SHP77 (cell line): ENCODE measurements at places on chromosomes 7 and 10.

DNA sequence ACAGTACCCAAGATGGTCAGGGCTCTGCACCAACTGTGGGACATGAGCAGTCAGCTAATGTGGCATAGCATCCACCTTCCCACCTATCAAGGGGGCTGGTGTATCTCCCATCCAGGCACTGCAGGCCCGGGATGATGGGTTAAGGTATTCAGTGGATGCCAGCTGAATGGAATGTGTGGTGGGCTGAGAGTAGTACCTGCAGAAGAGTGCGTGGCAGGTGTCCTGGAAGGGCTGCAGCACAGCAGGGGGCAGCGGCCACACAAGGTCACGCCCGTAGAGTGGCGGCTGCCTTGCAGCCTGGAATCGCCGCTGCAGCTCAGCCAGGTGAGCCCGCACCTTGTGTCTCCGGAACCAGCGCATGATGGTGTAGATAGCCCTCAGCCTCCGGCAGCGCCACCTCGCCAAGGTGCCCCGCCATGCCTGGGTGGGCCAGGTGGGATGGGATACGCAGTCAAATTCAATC is 13.3 kb downstream of the MYO1G start:
- DNase-seq: no peak

GRCh38 chr10:71435571-71436267 is 39.0 kb downstream of the CDH23 start:
- DNase-seq: no peak

DNA sequence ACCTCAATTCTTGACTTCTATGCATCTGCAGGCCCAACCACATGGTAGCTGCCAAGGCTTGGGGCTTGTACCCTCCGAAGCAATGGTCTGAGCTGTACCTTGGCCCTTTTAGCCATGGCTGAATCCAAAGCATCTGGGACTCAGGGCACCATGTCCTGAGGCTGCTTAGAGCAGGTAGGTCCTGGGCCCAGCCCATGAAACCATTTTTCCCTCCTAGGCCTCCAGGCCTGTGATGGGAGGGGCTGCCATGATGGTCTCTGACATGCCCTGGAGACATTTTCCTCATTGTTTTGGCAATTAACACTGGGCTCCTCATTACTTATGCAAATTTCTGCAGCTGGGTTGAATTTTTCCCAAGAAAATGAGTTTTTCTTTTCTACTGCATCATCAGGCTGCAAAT is 417.8 kb upstream of the LRRN3 start:
- DNase-seq: no peak

GRCh38 chr10:103277713-103278536 is 987 bp downstream of the INA start:
- no peak for DNase-seq

GRCh38 chr7:131543298-131543697 is 13.1 kb downstream of the PODXL start:
- no peak for DNase-seq
